SHP77 (cell line): ENCODE measurements at places on chromosomes 7 and 10.

- no peak for DNase-seq
Observed at GRCh38 chr7:70680743-70681468, 451.0 kb upstream of the GALNT17 start.

DNA sequence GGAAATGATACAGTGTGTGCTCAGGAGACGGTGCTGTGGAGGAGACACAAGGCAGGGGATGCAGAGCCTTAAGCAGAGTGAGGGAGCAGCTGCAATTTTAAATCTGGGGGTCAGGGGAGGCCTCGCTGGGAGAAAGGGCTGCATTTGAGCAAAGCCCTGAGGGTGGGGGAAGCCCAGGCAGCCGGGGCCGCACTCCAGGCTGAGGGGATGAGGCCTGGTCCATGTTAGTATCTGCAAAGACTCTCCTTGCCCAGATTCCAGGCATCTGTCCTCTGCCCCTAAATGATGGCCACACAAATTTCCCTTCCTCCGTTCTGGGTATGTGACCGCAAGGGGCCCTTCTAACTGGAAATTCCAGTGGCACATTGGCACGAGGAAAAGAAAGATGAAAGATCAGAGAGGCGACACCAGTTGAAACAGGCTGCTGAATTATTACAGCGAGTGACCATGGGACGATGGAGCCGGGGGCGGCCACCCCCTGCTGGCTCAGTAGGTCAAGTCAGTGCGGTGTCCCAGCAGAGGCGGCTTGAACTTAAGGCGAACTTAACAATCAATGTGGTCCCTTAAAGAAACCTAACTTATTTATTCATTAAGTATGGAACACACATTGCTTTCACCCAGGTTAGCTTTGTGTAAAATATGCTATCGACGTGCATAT, 62.3 kb upstream of the KAT6B start:
- DNase-seq: no peak

GRCh38 chr7:157009170-157009777, 1.2 kb downstream of the MNX1 start:
- no peak for DNase-seq

- DNase-seq: no peak
Observed at GRCh38 chr7:34059136-34059828, 153.9 kb downstream of the BMPER start.

DNA sequence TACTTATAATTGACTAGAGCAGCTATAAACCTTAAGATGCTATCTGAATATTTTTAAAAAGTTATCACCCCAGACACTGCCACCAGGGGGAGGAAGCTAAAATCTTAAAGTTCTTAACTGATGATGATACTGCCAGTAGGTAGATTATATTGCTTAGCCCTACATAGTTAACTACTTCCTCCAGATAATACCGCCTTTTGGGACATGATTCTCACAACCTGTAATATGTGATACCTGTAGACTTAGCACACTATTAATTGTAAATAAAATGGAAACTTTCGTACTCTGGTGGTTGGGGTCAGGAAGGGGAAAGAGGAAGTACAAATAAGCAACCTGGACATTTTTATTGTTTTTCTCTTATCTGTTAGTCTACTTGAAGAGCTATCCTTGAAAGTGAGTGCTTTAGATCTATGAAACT, 268.9 kb downstream of the ADK start:
- no peak for DNase-seq

GRCh38 chr7:38855386-38855785, 53.6 kb downstream of the VPS41 start:
- DNase-seq: no peak

GRCh38 chr7:120862987-120863590, 5.1 kb upstream of the TSPAN12 start:
- no peak for DNase-seq

DNA sequence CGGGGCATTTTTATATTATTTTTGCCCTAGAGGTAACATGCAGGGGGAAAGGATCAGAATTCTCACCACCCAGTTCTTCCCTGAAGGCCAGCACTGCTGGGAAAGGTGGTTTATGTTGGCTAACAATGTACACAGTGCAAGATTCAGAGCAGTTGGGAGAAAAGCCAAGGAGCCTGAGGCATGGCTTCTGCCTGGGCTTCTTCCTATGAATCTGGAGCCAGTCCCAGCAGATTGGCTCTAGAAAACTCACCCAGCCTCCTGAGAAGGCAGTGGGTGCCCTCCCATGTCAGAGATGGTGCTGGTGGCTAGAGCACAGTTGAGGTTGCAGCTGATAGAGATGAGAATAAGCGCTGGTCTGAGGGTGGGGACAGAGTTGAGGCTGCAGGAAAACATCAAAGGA, 44.7 kb upstream of the GPR26 start:
- no peak for DNase-seq
